Stimulated activated CD4-positive, alpha-beta T cell treated with anti-CD3 and anti-CD28 coated beads, Interleukin-1b, Interleukin-23, amount 100 ng/mL, for 1 hour (primary cell): ENCODE measurements at places on chromosomes 2 and 18.

- no peak for DNase-seq
Measured at GRCh38 chr2:150909613-150910012, 352.1 kb downstream of the RBM43 start.

DNA sequence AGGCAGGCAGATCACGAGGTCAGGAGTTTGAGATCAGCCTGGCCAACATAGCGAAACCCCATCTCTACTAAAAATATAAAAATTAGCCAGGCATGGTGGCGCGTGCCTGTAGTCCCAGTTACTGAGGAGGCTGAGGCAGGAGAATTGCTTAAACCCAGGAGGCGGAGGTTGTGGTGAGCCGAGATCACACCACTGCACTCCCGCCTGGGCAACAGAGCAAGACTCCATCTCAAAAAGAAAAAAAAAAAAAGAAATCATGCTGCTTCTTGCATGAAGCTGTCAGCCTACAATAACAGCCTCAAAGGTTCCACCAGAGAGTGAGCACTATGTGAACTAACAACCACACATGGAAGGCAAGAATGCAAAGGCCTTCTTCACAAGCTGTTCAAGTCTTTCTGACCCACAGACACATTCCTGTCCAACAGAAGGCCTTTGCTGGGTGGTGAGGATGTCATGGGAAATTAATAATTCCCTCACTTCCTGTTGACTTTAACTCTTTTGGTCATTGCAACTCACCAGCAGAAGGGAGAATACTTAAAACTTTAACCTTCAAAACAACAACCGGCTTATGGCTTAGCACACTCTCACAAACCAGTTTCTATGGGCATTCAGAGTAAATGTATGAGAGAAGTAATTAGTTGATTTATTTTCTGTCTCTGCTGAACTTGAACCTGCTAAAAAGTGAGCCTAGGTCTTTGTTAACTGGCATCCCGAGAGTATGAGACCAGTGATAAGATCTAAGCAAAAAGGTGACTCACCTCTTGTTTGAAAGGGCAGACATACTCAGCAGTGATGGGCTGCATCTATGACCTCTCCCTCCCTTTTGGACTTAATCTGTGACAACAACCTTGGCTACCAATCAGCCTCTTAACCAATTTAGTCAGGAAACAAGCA, 11.8 kb downstream of the PLEKHM3 start:
- no peak for DNase-seq

DNA sequence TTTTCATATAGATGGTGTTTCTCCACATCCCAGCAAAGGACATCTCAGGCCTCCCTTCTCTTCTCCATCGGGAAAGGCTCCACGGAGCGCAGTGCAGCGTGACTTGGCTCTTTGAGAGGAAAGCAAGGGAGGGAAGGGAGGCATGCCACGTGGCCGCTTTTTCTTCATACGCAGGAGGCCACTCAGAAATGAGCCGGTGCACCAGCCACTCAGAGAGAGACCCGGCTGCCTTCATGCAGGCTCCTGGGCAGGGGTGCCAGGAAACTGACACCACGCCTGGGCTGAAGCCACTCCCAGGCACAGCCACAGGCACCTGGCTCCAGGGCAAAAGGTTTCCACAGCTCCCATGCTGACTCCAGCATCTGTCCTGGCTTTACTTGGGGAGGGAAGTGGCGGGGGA, 11.1 kb upstream of the LOXHD1 start:
- DNase-seq: no peak

GRCh38 chr2:151237422-151238025, 24.1 kb downstream of the RBM43 start:
- no peak for DNase-seq

- no peak for DNase-seq
Measured at GRCh38 chr2:149534674-149535073, 52.9 kb downstream of the MMADHC start.

DNA sequence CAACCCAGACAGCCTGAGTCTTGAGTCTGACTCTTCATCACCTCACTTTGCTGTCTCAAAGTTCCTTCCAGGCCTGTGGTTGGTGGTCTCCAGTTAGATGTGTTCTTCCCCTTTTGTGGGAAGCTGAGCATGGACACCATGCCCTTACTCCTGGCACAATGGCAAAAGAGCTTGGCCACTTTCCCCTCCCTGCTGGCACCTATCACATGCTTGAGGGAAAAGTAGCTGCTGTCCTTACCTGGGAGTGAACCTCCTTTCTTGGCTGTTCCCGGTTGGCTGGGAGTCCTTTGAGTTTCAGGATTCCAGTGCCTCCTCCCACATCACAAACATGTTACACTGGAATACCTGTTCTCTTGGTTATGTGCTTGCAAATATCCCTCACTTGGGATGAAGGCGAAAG, 97.8 kb downstream of the GATA6 start:
- no peak for DNase-seq

DNA sequence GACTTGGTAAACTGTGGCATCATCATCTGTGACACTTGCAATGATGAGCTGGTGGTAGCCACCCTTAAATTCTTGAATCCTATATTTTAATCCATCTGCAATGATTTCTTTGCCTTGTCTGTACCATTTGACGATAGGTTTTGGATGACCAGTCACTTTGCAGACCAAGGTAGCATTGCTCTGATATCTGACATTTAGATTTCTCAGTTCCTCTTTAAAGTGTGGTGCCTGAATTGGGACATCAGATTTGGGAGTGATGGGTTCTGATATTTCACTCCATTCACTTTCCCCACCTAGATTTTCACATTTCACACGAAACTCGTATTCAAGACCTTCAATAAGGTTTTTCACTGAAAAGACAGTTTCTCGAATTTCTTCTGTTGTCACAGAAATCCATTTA, 55.8 kb downstream of the PLEKHA3 start:
- DNase-seq: no peak

- DNase-seq: no peak
Measured at GRCh38 chr2:9430316-9431293, 7.2 kb downstream of the CPSF3 start.

DNA sequence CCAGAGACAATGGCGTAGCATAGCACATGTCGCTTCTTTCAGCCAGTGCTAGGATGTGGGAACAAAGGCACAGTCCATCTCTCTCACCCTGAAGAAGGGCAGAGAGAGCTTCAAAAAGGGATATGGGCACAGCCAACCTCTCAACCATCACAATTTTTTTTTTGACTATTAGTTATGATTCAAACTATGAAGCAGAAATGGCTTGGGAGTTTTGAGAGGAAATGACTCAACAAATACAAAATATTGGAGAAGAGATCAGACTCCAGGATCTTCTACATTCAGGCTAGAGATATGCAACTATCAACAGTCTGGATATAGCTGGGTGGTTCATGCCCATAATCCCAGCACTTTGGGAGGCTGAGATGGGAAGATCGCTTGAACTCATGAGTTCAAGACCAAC, 109.1 kb downstream of the MCFD2 start:
- DNase-seq: no peak

DNA sequence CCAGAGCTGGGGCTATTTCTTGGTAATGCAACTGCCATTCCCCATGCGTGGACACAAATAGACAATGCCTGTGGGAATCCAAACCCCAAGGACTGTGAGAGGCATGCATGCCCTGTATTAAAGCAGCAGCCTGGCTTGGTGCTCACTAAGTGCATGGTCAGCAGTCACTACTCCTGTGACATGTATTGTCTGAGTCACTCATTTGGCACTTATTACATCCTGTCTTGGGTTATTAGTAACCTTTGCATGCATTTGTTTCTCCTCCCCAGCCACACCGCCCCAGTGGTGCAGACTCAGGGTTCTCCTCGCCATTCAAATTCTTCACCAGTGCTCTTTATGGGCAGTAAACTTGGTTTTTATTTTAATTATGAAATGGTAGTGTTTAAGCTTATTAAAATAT, 30.2 kb downstream of the PRKCE start:
- no peak for DNase-seq

DNA sequence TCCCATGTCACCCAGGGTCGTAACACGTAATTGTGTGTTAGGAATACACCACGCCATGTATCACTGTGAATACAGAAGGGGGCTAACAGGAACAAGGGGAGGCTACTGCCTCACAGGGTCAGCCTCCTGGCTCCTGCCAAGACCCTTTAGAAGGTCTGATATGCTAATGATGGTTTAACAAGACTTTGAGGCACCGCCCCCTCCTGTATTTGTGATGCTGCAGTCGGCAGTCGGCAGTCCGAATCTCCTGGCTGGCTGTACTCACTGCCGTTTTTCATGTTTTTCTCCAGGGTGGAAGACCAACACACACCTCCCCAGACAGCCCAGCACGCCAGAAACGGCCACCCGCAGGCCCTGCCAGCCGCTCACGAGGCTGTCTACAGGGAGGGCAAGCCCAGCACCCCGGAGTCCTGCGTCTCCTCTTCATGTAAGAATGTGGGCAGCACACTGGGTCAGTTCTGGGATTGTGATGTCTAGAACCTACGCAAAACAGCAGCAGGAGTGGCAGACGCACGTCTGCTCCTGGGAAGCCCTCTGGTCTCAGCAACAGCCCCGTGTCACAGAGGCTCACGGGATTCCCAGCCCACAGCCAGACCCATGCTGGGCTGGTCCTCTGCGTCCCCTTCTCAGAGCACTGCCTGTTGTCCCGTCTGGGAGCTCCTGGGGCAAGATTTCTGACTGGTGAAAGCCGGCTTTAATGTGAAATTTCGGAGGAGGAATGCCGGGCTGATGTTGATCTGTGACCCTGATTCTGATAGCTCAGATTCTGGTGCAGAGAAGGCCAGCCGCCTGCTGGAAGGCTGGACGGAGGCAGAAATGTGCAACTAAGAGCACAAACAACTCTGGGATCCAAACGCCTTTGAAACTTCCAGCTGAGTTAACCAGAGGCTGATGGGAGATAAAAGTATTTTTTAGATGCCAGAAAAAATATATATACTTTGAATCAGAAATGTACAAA, 39.7 kb upstream of the B3GNT7 start:
- no peak for DNase-seq

GRCh38 chr2:70471129-70471528, 82.5 kb downstream of the TGFA start:
- no peak for DNase-seq

GRCh38 chr2:7809640-7810039, 872.2 kb upstream of the ID2 start:
- DNase-seq: no peak

DNA sequence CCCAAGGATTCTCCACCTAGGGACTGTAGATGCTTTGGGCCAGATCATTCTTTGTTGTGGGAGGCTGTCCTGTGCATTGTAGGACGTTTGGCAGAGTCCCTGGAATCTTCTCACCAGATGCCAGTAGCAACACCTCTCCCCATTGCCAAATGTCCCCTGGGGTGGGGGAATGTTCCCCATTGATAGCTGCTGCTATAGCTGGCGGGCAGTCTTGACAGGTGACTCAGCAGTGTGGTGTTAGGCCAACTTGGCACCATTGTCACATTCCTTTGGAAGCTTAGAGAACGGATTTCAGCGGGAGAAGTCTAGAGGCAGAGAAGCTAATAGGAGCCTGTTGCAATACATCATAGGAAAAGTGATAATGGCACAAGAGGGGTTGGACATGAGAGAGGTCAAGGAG, 495.7 kb upstream of the SMIM21 start:
- DNase-seq: no peak

GRCh38 chr2:58614219-58614618, 373.1 kb upstream of the FANCL start:
- no peak for DNase-seq

DNA sequence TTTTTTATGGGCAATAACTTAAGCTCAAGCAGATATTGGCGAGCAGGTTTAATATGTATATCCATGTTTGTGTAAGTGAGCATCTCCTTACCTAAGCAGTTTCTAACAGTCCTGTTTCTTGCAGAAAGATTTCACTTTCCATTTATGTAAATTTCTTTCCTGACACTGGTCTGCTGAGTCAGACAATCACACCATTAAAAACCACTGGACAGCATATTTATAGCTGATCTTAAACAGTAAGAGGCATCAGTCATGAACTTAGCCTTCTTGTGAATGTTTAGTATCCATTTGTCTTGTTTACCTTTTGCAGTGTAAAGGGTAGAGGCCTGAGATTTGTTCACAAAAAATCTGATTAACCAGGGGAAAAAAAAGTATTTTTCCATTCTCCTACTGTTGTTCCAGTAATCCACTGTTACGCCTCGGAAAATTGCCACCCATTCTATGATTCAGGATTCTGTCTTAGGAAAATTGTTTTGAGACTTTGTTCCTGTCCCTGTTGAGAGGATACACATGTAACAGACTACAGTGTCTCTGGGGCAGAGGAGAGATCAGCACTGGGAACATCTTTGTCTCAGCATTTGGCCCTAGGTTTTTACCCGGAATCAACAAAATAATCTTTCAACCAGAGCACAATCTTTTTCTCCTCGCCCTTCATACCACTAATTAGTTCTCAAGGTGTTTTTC, 521.0 kb upstream of the NRP2 start:
- DNase-seq: no peak

DNA sequence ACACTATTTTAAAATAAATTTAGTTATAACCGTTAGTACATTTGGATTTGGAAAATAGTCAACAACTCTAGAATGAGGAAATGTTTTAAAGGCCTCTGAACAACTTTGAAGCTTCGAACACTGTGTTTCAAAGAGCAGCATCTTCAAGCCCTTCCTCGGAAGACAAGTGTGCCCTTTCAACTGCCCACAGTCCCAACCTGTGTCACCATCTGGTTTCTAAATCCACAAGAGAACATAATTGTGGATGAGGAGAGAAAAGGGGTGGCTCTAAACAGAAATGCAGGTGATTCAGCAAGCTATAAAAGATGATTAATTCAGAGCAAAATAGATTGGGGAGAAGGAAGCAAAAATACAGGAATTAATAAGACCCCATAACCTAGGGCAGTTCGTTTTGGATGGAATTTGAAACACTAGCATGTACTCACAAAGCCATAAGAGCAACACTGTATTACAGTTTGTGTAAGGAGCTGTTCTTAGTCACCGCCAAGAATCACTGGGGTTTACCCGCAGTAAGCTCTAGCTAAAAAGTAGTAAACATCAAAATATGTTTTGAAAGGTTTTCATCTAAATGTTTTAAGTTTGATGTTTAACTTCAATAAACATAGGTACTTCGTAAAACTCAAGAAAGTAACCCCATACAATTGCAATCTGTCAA, 160.7 kb downstream of the EIPR1 start:
- DNase-seq: no peak

DNA sequence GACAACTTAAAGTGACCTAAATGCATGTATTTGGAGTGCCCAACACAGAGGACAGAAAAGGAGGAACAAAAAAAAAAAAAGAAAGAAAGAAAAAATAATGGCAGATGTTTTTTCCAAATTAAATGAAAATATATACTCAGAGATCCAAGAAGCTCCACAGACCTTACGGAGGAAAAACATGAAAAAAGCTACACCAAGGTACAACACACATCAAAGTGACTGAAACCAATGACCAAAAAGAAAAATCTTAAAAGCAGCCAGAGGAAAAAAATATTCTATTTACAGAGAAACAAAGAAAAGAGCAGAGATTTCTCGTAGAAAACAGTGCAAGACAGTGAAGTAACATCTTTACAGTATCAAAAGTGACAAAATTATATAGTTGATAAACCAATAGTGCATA, 5.1 kb downstream of the FANCL start:
- no peak for DNase-seq
